ENCODE measurements at places on chromosomes 16 and 17. TPM values are rescaled to one million over a fixed set of nuclear protein-coding genes. Genes with fewer than 3 reads are reported as not detected.

- no peak for DNase-seq
Measured at GRCh38 chr16:12010388-12011251, 34.1 kb downstream of the SNX29 start.

GRCh38 chr16:55645986-55646385 lies 9.8 kb upstream of the SLC6A2 start:
- DNase-seq = no peak

DNA sequence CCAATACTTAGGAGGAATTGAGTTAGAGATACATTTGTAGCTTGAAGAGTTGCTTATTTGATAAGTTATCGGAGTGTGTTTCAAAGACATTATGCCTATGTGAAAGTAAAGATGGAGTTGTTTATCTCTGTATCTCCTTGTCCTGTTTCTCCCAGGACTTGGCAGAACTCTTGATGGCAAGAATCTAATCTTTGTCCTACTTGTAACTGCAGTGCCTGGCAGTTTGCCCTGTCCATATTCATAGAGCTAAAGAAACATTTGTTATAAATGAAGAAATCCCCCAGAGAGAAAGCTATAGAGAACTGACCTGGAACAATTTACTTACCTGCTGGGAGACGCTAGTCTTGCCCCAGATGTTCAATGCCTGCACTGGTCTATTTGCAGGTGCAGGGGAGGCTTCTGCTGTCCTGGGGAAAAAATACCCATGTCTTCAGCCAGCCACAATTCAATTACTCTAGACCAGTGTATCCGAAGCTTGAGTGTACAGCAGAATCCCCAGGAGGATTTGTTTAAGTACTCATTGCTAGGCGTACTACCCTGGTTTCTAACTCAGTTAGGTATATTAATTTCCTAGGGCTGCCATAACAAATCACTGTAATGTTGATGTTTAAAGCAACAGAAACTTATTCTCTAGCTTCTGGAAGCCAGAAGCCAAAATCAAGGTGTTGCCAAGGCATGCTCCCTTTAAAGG lies 410.0 kb upstream of the HSBP1 start:
- no peak for DNase-seq

GRCh38 chr17:28404812-28405570 lies 1.0 kb downstream of the SLC46A1 start:
- no peak for DNase-seq

- no peak for DNase-seq
Measured at GRCh38 chr17:80352991-80353665, 61.8 kb upstream of the ENDOV start.

DNA sequence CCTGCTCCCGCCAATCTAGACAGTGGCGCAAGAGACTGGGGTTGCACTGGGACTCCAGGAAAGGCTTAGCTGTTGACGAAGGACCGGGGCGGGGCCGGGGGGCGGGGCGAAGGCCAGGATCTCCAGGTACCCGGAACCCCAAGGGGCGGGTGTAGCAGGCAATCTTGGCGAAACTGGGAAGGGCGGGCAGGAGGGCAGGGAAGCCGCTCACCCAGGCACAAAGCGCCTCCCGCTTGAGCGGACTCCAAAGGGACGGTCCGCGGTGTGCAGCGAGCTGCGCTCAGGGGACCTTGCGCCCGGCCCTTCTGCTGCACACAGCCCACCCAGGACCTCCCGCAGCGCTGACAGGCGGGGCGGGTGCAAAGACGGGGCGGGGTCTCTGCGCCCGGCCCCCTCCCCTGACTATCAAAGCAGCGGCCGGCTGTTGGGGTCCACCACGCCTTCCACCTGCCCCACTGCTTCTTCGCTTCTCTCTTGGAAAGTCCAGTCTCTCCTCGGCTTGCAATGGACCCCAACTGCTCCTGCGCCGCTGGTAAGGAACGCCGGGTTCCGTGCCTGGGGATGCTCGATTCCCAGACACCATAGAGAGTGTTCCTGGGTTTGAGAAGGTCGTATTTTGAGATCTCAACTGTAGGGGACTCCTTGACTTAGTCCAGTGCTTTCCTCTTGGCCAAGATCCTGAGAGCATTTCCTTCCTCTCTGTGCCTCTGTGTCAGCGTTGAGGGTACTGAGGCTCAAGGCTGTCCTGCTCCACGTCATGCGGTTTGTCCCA lies at the start of gene MT1F:
TSS of gene MT1F (plus strand) at position 405 of the 772 bp plus-strand sequence. CDS start at position 505, 100 bp downstream.
- no peak for DNase-seq

GRCh38 chr17:37769050-37769449 lies 24.2 kb upstream of the HNF1B start:
- no peak for DNase-seq

- no peak for DNase-seq
Measured at GRCh38 chr17:79814974-79815835, 18.3 kb upstream of the CBX8 start.

GRCh38 chr17:65061646-65062045 lies 5.1 kb upstream of the GNA13 start:
- no peak for DNase-seq

GRCh38 chr17:27049104-27049784 lies 244.7 kb upstream of the WSB1 start:
- DNase-seq = no peak

DNA sequence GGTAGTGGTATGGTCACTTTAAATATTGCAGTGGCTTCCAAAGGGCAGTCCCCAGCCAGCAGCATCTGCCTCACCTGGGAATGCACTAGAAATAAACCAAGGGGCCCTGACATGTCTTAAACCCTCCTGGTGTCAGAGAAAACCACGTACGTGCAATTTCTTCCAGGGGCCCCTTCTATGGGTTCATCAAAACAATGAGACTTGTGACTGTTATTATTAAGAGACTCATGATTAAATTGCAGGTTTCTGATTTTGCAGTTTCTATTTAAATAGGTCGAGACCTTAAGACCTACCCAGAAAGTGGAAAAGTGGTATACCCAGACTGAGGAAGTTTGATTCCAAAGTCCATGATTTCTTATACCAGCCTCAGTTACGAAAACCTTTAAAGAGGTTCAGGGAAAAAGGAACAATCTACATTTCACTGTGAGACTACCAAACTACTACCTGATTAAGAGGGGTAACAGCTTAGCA lies 746 bp upstream of the POLG2 start:
- no peak for DNase-seq

The KCNH6 gene
- not detected for total RNA-seq

The CORO6 gene
- total RNA-seq = 4.1 TPM

The BFAR gene
- total RNA-seq = 40.4 TPM

The ZFP3 gene
- total RNA-seq = 1.4 TPM

Data from esophagus squamous epithelium (tissue), 5 donors.